ENCODE measurements at places on chromosomes 2 and 18.

GRCh38 chr2:109371481-109372170 is 242.1 kb downstream of the SEPTIN10 start:
- DNase-seq = no peak

DNA sequence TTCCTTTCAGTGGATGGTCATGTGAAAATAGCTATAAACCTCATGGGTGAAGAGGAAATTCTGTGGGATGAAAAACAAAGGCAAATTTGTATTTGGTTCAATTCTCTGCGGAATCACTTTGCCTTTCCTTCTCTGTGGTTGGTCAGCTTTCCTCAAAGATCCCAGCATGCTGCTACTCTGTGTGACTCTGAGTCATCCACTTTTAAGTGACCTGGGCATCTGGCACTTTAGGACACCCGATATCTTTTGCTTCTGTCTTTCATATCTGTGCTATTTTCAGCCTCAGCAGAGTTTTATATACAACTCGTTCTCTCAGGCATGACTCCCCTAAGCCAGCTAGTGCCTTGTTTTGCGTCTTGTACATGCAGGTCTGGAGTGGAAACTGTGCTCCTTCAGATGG is 217.0 kb upstream of the PIEZO2 start:
- DNase-seq = no peak

- no peak for DNase-seq
Measured at GRCh38 chr2:45412754-45413379, 198.2 kb downstream of the SRBD1 start.

- DNase-seq = no peak
Measured at GRCh38 chr18:56541340-56541739, 97.1 kb downstream of the TXNL1 start.

DNA sequence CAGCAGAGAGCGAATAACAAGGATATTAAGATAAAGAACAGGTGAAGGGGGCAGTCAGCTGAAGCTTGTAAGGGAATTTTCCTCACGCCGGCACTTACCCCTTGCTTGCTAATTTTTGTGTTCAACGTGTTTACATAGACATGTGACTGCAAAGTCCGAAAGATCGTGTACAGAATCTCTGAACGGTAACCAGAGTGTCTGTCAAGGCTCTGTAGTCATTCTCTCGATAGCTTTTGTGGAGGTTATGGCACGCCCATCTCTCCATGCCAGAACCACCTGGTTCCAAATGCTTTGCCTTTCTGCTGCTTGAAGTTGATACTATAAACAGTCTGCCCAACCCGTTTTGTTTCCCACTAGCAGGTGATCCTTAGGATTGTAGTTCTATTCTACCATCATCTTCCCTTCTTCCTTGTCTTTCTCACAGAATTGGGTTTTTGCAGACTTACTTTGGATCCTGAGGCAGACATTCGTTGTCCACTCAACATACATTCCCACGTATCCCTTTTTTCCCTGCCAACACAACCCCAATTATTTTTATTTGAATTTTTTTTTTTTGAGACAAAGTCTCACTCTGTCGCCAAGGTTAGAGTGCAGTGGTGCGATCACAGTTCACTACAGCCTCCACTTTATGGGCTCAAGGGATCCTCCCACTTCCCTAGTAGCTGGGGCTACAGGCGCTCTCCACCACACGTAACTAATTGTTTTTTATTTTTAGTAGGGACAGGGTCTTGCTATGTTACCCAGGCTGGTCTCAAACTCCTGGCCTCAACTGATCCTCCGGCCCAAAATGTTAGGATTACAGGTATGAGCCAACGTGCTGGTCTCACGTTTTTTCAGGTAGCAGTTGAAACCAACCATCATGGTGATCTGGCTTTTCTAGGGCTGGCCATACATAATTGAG is 1.3 kb upstream of the USP34 start:
- no peak for DNase-seq

GRCh38 chr2:26588576-26588975 is 52.6 kb downstream of the CIB4 start:
- DNase-seq = no peak

- no peak for DNase-seq
Measured at GRCh38 chr2:31188131-31188530, 29.2 kb downstream of the CAPN14 start.

DNA sequence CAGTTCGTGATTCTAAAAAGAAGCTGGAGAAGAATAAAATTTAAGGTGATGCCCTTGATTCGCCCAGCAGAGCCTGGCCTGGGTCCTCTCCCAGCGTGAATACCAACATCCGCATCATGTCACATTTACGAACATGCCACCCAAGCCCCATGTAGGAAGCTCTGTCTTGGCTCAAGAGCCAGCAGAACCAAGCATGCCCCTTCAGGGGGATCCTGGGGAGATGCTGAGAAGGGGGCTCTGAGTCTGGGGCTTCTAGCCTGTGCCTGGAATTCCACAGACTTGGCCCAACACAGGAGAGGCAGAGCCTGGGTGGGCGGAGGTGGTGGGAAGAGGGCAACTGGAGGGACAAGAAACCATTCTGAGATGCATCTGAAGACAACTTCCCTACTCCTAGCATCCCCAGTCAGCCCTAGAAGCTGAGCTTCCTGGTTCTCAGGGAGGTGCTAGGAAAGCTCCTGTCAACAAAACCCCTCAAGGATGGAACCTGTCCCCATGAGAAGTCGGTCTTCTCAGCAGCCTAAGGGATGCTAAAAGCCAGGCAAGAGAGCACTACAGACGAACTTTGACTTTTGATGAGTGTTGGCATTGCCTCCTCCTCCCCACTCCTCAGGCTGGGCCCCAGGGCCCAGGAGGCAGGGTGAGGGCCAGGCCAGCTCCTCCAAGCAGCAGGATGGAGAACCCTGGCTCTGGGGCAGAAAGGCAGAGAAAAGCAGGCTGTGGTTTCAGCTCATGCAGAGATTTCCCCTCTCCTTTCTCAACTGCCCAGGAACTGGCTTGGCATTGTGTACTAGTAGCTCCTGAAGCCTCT is 57.9 kb downstream of the POLR1A start:
- DNase-seq = no peak

DNA sequence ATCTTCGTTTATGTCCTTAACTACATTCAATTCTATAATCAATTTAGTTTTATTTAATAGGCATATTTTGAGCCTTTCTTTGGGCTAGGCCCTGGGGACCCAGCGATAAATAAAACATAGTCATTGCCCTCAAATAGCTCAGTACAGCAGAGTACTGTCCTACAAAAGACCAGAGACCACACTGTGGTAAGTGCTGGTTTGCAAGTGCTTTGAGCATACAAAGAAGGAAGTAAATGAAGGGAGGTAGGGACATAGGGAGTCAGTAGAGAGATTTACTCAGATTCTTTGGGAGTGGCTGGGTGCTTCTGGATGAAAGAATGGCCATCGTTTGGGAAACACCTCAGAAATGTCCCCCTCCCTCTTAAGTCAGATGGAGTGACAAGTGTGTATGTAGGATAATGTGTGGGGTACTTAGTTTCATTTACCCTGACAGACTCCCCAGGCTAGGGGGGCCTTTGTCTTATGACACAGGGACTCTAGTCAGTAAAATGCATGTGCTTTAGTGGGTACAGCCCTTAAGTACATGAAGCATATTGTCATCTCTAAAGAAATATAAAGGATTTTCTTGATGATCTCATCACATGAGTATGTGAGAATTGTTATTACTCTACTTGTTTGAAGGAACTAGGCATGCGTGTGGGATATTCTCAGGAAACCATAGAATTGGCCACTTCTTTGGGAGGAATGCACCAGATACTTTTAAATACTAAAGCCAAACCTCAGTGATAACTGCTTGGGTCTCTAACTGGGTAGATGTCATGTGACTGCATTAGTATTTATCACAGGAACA is 35.1 kb downstream of the MAPRE2 start:
- DNase-seq = no peak

GRCh38 chr2:160453111-160453820 is 40.3 kb downstream of the RBMS1 start:
- DNase-seq = no peak

DNA sequence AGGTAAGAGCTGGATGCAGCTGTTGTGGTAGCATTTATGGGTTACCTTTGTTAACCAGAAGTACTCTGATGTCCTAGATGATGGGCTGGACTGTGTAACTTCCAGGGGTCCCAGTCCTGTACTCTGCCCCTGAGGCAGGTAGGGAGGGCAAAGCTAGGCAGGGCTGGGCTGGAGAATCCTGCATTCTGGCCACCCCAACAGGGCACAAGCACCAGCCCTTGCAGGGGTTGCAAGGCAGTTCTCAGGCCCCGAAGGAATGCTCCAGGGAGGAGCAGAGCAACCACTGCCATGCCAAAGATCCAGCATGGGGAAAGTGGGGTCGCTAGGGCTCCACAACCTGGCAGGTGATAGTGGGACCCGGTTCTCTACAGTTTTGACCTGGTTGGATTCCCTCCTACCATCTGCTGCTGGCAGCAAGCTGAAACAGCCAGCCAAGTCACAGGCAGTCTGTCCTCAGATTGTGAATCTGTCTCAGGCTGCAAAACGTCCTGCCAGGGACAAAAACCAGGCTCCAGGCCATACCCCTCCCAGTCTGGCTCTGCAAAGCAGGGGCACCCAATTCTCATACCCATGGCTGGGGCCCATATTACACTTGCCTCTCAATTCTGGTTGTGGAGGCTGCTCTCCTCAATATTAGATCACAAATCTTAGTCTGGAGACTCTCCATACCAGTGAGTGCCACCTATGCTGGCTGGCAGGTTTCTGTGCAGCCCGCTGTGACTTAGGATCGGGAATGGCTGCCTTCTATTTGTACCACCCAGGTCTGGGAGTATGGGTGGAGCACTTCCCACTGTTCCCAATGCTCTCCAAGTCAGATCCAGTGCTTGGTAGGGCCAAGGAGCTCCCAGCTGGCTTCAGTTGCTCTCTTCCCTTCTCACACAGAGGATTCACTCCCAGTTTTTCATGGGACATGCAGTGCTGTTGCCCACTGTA is 61.1 kb downstream of the SMCHD1 start:
- DNase-seq = no peak

GRCh38 chr2:65231121-65231520 is 3.5 kb downstream of the ACTR2 start:
- no peak for DNase-seq

GRCh38 chr2:236971131-236971821 is 114.4 kb upstream of the COPS8 start:
- DNase-seq = no peak

- DNase-seq = no peak
Measured at GRCh38 chr18:36158266-36158867, 28.7 kb downstream of the ELP2 start.

DNA sequence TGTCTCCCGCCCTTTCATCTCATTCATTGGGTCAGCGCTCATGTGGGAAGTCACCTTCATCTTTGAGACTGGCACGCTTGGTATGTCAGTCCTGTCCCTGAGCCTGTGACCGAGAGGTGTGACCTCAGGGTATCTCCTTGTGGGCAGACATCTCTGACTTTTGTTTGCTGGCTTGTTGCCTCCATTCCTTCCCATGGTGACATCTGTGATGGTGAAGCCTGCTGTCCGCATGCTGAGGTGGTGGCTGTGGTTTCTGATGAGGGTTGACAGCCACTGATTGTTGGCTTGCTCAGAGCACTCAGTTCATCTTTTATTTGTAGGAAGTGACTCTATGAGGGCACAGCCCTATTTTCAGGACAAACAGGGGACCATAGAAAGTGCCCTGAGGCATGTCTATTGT is 139.2 kb downstream of the SLC4A3 start:
- no peak for DNase-seq

DNA sequence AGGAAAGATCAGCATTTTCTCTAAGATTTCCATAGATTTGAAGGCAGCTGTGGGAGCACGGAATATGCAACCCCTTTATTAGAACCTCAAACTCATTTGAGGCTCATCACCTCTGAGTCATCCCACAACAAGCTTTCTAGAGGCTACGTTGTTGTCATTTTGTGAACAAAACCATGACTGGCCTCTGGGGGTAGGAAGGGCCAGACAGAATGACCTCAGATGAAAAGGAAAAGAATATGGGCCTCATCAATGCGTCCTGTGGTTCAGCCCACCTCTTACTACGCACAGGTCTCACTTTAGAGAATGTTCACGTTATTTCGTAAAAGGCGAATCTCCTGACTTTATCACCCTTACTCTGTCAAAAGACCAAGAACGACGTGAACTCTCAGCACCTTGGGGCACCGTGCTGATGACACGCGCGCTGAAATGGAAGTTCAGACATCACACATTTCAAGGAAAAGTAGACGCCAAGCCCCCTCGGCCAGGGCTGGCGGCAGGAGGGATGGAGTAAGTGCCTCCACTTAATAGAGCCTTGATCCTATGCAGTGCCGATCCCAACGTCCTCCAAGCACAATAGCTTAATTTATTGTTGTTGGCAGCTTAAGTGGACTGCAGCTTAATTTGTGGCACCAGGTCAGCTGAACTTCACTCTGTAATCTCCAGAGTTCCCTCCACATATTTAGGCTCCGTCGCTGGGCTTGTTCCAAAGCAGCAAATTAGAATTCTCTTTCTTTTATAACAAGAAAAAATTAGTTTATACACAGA is 208.3 kb downstream of the EIPR1 start:
- no peak for DNase-seq

GRCh38 chr2:97994476-97994875 is 1.3 kb downstream of the TMEM131 start:
- no peak for DNase-seq
